Ureter (tissue), 1 donor: ENCODE measurements at places on chromosomes 2 and 18.
A peak's percentile ranks its signal among the peaks of the same experiment; 100 is the strongest.

GRCh38 chr2:213306316-213306942 is 22.2 kb downstream of the SPAG16 start:
- DNase-seq: peak; percentile 50

DNA sequence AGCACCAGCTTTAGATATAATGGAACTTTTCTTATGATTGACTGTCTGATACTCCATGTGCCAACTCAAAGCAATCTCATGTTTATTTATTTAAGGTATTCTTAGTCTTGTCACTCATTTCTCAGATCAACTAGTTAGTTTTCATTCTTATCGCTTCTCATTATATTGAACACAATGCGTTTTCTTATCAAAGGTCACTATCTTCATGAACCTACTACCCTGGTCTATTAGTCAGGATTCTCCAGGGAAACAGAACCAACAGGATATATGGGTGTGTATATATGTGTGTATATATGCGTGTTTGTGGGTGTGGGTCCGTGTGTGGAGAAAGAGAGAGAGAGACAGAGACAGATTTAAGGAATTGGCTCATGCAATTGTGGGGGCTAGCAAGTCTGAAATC is 619.9 kb downstream of the ZEB2 start:
- DNase-seq: no peak

DNA sequence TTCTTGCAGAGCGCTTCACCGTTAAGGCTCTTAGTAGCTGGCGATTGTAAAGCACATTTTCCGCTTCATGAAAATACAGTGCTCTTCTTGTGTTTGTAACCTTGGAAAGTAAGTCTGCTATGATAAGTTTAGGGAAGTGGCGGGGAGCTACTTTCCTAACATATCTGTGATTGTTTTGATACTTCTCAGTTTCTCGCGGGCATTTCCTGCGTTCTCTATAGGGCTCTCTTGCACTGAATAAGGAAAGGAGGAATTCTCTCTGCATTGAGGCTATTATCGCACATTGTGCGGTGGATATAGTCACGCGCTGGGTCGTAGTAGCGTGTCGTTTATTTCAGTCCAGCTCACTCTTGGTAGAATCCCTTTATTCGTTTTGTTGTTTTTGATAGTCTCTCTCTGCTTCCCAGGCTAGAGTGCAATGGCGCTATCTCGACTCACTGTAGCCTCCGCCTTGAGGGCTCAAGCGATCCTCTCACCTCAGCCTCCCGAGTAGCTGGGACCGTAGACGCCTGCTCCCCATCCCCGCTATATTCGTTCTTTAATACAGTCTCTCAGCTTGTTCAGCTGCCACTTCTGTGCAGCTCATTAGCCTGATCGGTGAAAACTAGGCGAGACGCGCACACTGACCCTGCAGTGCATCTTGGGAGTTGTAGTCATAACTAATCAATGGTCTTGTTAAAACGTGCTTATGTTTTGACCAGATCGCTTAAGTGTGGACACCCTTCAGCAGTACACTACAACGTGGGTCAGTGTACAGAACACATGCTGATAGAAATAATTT is 1.0 kb upstream of the PPP4R3B start:
- peak; percentile 51 for DNase-seq

- no peak for DNase-seq
These were observed 115.2 kb downstream of the TTC32 start for GRCh38 chr2:19786408-19787058.

DNA sequence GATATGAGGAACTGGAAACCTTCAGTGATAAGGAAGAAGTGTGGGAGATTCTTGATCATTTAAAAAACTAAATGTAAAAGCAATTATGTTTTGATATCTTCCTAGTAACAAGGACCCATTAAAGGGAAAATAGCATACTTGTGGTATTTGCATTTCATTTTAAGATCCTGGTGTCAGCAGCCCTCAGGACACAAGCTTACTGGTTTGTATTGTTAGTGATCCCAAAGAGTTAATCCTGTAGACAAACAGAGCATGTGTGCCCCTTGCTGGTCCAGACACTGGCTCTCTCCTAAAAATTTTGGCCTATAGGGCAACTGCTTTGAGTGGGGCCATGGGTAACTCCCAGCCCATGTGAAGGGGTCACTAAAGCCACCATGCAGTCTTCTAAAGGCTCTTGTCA is 101.1 kb upstream of the TFCP2L1 start:
- DNase-seq: no peak

- no peak for DNase-seq
These were observed 31.3 kb downstream of the MAL start for GRCh38 chr2:95056461-95057459.

DNA sequence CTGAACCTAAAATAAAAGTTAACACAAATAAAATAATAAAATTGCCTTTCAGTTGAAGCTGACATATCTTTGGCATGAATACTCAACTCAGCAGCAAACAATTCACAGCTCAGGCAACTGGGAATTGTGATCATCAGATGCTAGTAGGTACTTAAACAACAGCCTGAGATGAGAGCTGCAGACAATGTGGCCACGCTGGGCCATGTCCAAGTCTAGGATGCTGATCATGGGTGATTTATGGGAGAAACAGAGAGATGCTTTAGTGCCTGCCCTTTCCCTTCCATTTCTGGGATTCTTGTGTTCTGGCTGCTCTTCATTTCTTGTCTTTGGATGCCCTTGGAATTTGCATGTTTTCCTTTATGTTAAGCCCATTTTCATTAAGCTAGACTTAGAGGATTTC is 212.4 kb upstream of the CWC22 start:
- no peak for DNase-seq

GRCh38 chr2:219434468-219434717 is 250 bp upstream of the SPEG start:
- DNase-seq: no peak

GRCh38 chr2:187644981-187645380 is 90.7 kb upstream of the TFPI start:
- no peak for DNase-seq
